ENCODE measurements at places on chromosomes 5 and 9. TPM values are rescaled to one million over a fixed set of nuclear protein-coding genes. Genes with fewer than 3 reads are reported as not detected.

Gene FOXD4L4
- total RNA-seq: not detected

Gene LTC4S
- total RNA-seq: not detected

GRCh38 chr5:107523029-107523680 is 147.6 kb downstream of the EFNA5 start:
- DNase-seq: no peak

DNA sequence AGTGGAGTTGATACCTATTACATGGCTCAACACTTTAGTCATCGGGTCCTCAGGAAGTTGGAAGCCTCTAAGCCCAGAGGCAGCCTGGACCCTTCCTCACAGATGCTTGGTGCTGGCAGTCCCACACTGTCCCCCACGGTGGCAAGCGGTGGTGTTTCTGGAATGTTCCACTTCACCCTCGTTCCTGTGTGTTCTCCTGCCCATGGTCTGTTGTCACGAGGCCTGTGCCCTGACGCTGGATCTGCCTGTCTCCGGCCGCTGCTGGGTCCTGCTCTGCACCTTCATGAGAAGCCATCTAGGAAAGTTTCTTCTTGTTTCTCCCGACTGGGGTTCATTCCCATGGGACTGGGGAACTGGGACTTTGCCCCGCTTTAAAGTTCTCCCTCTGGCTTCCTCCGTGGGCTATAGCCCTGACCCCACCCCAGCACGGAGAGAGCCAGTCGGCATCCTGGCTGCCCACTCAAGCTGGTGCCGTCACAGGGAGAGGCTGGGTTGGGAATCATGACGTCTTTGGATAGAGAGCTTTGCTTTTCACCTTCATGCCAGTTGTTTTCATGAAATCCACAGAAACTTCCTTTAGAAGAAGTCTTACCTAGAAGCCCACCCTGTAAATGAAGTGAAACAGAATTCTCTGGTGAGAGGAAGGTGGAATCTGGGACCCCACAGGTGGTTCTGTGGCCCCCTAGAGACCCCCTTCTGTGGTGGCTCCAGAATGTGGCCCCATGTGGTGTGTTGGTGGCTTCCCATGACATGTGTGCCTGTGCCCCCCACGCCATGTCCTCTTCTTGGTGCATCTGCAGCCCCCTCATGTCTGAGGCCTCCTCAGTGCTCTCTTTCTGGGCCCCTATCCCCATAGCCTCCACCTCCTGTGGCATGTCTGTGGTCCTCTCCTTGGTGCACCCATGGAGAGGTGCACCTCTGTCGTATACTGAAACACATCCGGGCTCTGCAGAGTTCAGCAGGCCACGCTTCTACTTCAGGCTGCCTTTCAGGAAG is 43.8 kb downstream of the TRIP13 start:
- DNase-seq: peak; percentile 49

- peak; percentile 72 for DNase-seq
Measured at GRCh38 chr5:179265514-179266290, 79.6 kb downstream of the ADAMTS2 start.
